ENCODE measurements at places on chromosomes 11 and 22.

GRCh38 chr22:48379371-48379770 lies 1448.3 kb downstream of the BRD1 start:
- DNase-seq, result no peak

GRCh38 chr11:77446911-77447629 lies 26.8 kb downstream of the PAK1 start:
- DNase-seq, result no peak

- DNase-seq, result no peak
Measured at GRCh38 chr11:18671246-18671645, 27.3 kb upstream of the TMEM86A start.

DNA sequence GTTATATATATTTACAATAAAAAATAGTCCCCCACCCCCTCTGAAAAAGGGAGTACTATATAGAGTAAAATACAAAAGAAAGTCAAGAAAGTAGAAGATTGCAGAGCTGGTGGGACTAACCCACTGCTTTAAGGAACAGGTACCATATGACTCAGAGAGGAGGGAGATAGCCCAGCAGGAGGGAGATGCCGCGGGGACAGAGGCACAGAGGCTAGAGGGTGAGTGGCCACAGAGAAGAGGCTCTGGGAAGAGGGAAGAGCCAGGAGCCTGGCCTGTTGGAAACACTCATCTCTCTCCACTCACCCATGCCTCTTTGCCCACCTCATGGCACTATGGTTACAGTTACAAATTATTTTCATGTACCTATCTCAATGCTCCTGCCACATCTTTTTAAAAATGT lies 53.6 kb upstream of the LYVE1 start:
- DNase-seq, result no peak

DNA sequence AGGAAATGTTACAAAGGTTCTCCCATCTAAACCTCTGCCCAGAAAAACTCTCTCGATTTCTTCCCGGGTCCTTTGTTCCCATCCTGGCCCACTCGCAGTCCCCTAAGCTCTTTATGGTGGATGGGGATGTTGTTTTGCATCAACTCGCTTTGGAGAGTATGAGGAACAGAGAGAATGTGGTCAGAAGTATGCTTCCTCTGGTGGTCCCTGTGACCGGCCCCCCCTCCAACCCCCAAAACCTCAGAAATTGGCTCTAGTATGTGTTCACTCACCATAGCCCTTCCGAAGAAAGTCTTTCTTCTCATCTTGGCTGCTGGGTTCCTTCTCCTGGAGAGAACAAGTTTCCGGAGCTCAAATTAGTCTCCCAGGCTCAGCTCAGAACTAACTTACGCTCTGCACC lies 54.4 kb downstream of the GRAMD1B start:
- peak; percentile 25 for DNase-seq

GRCh38 chr22:35601743-35602615 lies 15.2 kb downstream of the MB start:
- DNase-seq, result no peak

GRCh38 chr11:27718346-27718862 lies 18.1 kb upstream of the BDNF start:
- no peak for DNase-seq

DNA sequence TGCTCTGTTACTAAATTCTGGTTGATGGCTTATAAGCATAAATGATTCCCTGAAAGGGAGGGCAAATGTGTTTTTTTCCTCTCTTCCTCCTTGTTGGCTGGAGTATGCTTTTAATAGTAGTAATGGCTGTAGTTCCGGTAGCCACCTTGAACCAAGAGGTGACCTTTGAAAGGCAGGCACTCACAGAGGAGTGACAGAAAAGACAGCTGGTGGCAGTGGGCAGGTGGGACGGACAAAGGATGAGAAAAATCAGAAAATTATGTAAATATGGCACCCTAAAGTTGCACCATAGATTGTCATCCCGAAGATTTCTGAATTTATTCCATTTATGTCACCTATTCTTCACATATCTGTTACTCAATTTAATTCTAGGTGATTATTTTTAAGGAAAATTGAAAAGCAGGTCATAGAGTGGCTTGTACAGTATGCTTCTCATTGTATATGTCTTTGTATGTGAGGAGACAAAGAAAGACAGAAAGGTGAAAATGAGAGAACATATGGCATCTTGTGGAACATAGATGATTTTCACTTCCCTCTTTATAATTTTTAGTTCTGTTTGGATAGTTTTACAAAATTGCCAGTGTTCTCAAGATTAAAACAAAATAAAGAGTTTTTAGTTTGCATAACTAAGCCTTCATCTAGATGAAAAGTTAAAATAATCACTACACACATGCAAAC lies 17.0 kb downstream of the CASP12 start:
- DNase-seq, result no peak

- no peak for DNase-seq
Measured at GRCh38 chr11:63146581-63146980, 2.6 kb upstream of the SLC22A24 start.

GRCh38 chr11:103928802-103929161 lies 107.7 kb upstream of the DDI1 start:
- no peak for DNase-seq

GRCh38 chr11:72247584-72247983 lies 3.6 kb upstream of the PHOX2A start:
- no peak for DNase-seq

DNA sequence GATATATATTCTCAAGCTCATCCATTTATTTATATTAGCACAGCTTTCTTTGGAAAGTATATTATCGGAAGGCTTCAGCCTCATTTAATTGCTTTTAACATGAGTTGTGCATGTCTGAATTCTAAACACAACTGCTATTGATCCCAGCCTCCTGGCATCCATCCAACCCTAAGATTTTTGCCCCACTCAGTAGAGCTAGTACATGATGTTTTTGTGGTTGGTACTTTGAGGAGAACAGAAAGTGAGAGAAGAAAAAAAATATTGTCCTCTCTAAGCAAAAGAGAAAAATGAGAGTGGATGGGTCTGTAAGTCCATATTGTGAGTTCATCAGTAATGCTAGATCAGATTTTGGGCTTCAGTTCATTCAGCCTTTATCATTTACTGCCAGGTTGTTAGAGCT lies 198.7 kb downstream of the DDX10 start:
- DNase-seq, result no peak

- DNase-seq, result no peak
Measured at GRCh38 chr11:104015649-104016415, 20.6 kb upstream of the DDI1 start.

- DNase-seq, result no peak
Measured at GRCh38 chr11:113465786-113466185, 9.4 kb downstream of the DRD2 start.

GRCh38 chr11:69295995-69296889 lies 2.3 kb downstream of the MYEOV start:
- no peak for DNase-seq

- DNase-seq, result no peak
Measured at GRCh38 chr22:50204571-50204970, 3.8 kb downstream of the SELENOO start.

DNA sequence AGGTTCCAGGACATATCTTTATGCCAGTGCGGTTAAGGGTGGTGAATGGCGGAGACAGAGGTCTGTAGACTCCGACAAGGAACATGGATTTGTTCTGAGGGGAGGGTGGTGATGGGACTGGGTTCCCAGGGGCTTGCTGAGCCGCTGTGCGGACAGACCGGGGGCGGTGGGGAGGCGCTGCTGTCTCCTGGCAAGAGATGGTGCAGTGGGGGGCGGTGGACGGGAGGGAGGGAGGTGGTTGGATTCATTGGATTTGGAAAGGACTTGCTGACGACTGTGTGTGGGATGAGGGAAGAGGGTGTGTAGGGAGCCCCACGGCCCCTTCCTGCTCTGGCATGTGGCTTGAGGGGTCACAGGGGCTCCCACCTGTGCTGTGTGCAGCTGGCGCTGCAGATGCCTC lies 43.2 kb downstream of the FLRT1 start:
- DNase-seq, result no peak

DNA sequence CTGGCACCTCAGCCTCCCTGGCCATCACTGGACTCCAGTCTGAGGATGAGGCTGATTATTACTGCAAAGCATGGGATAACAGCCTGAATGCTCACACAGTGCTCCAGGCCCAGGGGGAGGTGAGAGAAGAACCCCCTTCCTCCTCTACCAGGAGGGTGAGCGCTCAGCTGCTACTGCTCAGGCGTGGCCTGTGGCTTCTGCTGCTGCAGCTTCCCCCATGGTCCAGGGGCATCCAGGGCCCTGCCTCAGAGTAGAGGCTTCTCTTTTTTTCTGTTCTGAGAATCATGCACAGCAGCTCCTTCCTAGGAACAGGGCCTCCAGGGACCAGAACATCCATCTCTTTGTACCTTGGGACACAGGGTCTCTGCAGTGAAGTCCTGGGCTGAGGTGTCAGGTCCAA lies 83.1 kb downstream of the VPREB1 start:
- no peak for DNase-seq

- DNase-seq, result no peak
Measured at GRCh38 chr11:64796757-64797541, 6.1 kb downstream of the MAP4K2 start.

DNA sequence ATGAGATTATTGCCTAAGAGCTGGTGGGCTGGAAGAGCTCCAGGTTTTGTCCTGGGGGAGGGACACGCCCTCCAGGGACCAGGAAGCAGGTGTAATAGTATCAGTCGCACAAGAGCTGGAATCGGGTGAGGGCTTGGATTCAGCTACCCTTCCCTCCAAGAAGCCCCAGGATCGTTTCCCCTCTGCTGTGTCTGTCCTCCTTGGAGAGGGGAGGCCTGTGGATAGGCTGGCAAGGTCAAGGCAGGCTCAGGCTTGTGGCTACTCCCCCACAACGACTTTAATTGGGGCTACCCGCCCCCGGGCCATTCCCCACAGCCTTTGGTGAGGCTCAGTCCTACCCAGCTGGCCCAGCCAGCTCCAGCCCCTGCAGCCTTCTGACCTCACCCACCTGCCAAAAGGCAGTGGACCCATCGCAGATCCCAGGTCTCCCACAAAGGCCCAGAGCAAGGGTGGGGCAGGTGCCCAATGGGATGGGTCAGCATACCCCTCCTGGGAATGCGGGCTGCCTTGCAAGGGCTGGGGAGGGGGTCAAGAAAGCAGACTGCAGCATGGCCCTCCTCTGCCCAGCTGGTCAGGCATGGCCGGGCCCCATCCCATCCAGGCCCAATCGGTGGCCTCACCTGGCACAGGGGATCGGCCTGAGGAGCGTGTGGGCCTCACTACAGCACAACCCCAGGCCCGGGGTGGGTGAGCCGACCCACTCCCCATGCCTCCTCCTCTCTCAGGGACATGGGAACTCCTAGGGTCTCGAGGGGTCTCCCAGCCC lies 1.0 kb downstream of the CTSD start:
- DNase-seq, result peak; percentile 39

DNA sequence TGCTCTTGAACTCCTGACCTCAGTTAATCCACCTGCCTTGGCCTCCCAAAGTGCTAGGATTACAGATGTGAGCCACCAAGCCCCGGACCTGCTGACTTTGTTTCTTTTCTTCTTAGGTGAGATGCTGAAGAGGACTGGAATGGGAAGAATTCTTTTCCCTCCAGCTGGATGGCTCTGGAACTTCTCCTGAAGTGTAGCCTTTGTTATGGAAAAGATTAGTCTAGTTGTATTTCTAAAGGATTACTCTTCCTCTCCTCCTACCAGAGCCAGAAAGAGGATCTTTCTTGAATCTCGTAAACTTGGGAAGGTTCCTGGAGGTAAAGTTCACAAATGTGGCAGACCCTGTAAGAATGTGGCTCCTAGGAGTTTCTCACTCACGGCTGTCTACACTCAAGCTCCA lies 95.4 kb upstream of the LARGE1 start:
- DNase-seq, result no peak

DNA sequence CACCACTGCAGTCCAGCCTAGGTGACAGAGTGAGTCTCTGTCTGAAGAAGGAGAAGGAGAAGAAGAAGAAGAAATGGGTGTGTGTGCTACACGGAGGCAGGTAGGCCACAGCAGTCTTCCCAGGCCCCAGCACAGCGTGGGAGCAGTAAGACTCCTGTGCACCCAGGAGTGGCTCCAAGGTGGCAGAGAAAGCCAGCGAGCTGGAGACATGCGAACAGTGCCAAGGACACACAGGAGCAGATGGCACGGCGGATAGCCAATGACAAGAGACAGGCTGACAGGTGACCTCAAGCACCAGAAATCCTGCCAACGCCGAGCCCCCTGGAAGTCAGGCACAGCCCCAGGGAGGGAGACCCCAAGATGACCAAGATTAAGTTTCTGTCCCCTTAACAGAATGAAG lies 9.0 kb upstream of the SCGB1A1 start:
- DNase-seq, result no peak

- DNase-seq, result no peak
Measured at GRCh38 chr22:40472051-40472450, 101.7 kb downstream of the SGSM3 start.

DNA sequence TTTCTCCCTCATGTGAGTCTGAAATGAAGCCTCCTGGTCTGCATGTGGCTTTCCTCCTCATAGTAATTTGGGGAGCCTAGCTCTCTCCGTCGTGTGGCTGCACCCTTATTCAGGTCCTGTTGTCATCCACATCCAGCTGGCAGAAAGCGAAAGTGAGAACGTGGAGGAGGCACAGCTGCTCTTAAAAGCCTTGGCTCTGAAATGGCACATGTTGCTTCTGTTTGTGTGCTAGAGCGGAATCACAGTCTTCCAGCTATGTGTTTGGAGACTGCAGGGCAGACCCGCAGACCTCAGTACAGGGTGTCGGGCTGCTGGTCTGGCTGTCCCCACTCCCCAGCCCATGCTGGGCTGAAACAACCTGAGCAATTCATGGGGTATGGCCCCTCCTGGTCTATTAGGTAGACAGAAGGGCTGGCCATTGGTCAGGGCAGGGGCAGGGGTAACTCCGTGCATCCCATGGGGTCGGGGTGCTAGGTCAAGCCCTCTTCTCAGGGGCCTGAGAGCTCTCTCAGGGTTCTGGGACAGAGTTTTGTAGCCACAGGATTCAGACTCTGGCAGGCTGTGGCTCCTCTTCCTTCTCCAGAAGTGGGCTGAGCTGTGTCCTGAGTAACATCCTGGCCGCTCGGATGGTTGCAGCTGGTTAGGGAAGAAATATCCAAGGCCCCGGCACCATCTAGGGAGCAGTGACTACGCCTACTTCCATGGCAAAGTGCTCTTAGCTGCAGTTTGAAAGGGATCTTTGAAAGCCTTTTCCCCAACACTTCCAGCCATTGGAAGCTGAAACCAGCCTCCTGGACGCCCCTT lies 50.6 kb downstream of the C11orf96 start:
- DNase-seq, result no peak

DNA sequence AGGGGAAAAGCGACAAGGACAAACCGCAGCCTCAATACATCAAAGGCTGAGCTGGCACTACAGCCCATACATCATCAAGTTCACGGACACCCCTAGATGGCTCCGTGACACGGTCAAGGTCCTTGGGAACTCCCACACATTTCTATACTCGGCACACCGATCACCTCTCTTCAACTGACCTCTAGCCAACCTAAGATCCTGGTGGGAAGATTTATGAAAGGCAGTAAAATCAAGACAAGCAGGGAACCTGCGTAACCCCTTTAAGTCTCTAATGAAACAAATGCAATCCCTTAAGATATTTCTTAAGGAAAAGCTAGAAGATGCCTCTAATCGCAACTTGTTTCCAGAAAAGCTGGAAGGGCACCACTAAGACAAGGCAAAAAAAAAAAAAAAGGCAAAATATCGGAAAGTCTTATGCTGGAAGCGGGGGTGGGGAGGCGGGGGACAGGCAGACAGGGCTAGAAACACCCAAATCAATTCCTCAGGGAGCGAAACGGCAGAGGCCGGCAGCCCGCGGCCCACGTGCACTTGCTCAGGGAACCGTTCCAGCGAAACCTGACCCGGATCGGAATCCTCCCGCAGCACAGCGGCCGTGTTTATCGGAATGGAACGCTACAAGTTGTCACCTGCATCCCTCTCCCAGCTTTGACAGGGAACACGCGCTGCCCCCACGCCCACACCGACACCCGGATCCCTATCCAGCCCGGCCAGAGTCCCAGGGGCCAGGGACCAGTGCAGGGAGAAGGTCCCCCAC lies 1.4 kb downstream of the ARHGAP20 start:
- peak; percentile 31 for DNase-seq

GRCh38 chr11:128892866-128893565 lies 1.9 kb downstream of the KCNJ5 start:
- no peak for DNase-seq
